ENCODE measurements at places on chromosomes 13 and 19.
A peak's percentile ranks its signal among the peaks of the same experiment; 100 is the strongest.

DNA sequence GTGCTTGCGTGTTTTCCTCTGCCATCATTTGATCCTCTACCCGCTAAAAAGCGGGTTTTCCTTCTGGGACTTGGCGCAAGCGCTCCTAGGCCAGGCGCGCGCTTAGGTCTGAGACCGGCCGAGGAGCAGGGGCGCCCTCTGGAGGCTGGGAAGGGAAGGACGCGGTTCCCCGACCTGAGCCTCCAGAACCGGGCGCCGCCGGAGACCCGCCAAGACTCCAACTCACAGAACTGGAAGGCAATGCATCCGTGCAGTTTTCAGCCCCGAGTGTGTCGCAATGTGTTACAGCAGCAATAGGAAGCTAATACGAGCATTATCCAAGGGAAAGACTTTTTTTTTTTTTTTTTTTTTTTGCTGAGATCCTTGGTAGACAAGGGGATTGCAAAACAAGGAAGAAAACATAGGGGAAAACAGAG is 190.9 kb downstream of the COL4A1 start:
- no peak overlapping the region for H3K27ac ChIP-seq
- H3K36me3 ChIP-seq: no peaks in the 10 kb centered on the region
- H3K4me1 ChIP-seq: no peaks in the 10 kb centered on the region
- no peak overlapping the region for H3K4me3 ChIP-seq
- peaks cover 2% of the 10 kb centered on the region for H3K27me3 ChIP-seq
- peak; percentile 11 for DNase-seq

- no peak overlapping the region for H3K27ac ChIP-seq
- H3K27me3 ChIP-seq: no peaks in the 10 kb centered on the region
- no peak for DNase-seq
- peaks cover 20% of the 10 kb centered on the region for H3K4me1 ChIP-seq
- no peak overlapping the region for H3K4me3 ChIP-seq
- H3K36me3 ChIP-seq: peaks cover 7% of the 10 kb centered on the region
Observed at GRCh38 chr13:48831248-48831647, 144.5 kb upstream of the FNDC3A start.

GRCh38 chr19:50198431-50199258 is 4.8 kb upstream of the MYH14 start:
- H3K4me3 ChIP-seq: no peak overlapping the region
- no peaks in the 10 kb centered on the region for H3K4me1 ChIP-seq
- DNase-seq: no peak
- H3K27ac ChIP-seq: no peak overlapping the region
- H3K36me3 ChIP-seq: no peaks in the 10 kb centered on the region

DNA sequence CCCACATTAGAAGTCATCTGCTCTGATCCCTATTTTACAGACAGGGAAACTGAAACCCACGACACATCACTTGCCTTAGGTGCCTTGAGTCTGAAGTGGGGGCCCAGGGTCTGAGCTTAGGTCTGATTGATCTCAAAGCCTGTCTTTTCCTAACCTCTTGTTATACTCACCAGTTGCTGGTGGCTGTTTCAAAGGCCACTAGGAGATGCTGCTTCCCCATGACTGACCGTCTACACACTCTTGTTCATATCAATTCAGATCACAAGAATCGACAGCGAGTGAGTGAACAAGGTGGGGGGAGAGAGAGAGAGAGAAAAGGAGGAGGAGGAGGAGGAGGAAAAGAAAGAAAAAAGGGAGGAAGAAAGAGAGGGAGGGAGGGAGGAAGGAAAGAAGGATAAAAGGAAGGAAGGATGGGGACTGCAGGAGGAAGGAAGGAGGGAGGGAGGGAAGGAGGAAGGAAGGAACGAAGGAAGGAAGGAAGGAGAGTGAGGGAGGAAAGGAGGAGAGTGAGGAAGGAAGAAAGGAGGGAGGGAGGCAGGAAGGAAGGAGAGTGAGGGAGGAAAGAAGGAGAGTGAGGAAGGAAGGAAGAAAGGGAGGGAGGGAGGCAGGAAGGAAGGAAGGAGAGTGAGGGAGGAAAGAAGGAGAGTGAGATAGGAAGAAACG is 3.3 kb downstream of the OR10H1 start:
- H3K27me3 ChIP-seq: peaks cover 2% of the 10 kb centered on the region
- H3K4me3 ChIP-seq: no peak overlapping the region
- H3K4me1 ChIP-seq: peaks cover 6% of the 10 kb centered on the region

GRCh38 chr13:110756219-110756631 is 42.7 kb downstream of the ING1 start:
- peaks cover 10% of the 10 kb centered on the region for H3K36me3 ChIP-seq
- H3K4me3 ChIP-seq: no peak overlapping the region
- no peaks in the 10 kb centered on the region for H3K4me1 ChIP-seq
- no peak for DNase-seq
- H3K27me3 ChIP-seq: peaks cover 2% of the 10 kb centered on the region
- H3K27ac ChIP-seq: no peak overlapping the region

DNA sequence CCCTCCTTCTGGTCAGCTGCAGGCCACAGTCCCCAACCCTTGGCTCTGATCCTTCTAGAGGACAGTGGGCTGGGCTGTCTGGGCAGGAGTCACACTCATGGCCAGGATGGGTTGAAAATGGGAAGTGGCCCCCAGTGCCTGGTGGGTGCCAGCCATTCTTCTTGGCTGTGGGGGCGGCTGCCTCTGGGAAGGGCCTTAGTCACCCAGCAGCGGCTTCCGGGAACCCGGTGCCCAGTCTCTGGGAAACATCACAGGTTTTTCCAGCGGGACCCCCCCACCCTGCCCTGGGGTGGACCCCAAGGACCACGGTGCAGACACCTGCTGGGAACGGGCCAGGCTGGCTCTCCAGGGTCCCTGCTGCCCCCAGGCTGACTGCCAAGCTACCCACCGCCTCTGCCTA is 27.3 kb upstream of the SLC7A10 start:
- no peak for DNase-seq
- H3K4me3 ChIP-seq: no peak overlapping the region
- H3K27me3 ChIP-seq: no peaks in the 10 kb centered on the region
- H3K36me3 ChIP-seq: no peaks in the 10 kb centered on the region
- no peaks in the 10 kb centered on the region for H3K4me1 ChIP-seq

- H3K4me3 ChIP-seq: no peak overlapping the region
- H3K36me3 ChIP-seq: no peaks in the 10 kb centered on the region
- no peak overlapping the region for H3K27ac ChIP-seq
Observed at GRCh38 chr19:6718111-6718740, 2.2 kb downstream of the C3 start.

- no peak overlapping the region for H3K27ac ChIP-seq
- DNase-seq: no peak
- no peaks in the 10 kb centered on the region for H3K36me3 ChIP-seq
- H3K4me3 ChIP-seq: no peak overlapping the region
- no peaks in the 10 kb centered on the region for H3K4me1 ChIP-seq
Observed at GRCh38 chr13:52924289-52925148, 76.1 kb upstream of the PCDH8 start.

GRCh38 chr19:13788991-13789390 is 6.3 kb upstream of the ZSWIM4 start:
- H3K36me3 ChIP-seq: no peaks in the 10 kb centered on the region
- peaks cover 45% of the 10 kb centered on the region for H3K4me1 ChIP-seq
- peak; percentile 59 for DNase-seq
- peaks cover 15% of the 10 kb centered on the region for H3K27me3 ChIP-seq
- H3K4me3 ChIP-seq: peak overlapping the region; percentile 95

- peaks cover 3% of the 10 kb centered on the region for H3K27me3 ChIP-seq
- H3K27ac ChIP-seq: no peak overlapping the region
Observed at GRCh38 chr19:41849067-41849466, 4.2 kb downstream of the DMRTC2 start.

- no peaks in the 10 kb centered on the region for H3K27me3 ChIP-seq
- DNase-seq: no peak
- H3K36me3 ChIP-seq: no peaks in the 10 kb centered on the region
- no peak overlapping the region for H3K27ac ChIP-seq
- H3K4me1 ChIP-seq: no peaks in the 10 kb centered on the region
Observed at GRCh38 chr13:71789693-71790329, 77.2 kb downstream of the DACH1 start.

DNA sequence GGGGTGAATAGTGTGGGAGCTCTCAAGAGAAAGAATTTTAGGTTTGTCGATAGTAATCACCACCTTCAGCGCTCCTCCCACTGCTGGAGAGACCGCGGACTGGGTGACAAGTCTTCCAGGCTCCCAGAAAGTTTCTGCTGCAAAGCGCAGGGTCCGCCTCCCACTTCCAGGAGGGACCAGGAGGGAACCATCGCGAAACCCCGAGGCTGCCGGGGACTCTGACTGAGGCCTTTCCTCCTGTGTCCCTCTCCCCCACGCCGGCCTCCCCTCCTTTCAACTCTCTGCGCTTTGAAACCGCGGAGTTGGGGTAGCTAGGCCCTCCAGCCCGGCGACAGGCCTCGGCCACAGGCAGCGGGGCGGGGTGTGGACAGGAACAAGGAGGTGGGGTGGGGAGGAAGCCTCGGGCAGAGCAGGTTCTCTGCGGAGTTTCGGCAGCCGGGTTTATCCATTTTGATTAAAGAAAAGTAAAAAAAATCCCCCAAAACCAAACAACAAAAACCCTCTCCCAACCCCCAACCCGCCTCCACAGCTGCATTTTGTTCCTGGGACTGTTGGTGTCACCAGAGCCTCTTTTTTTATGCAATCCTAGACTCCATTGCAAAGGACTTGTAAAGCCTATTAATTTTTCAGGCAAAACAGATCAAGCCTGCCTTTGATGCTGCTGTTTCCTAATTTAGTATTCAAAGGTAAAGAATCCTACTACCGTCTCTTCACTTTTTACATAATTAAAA is 157.2 kb downstream of the TM9SF2 start:
- H3K4me3 ChIP-seq: peak overlapping the region; percentile 79
- DNase-seq: peak; percentile 40
- peaks cover 11% of the 10 kb centered on the region for H3K27me3 ChIP-seq
- peaks cover 41% of the 10 kb centered on the region for H3K4me1 ChIP-seq
- peak overlapping the region; percentile 23 for H3K27ac ChIP-seq

GRCh38 chr13:114068656-114069318 is 63.6 kb downstream of the RASA3 start:
- peaks cover 62% of the 10 kb centered on the region for H3K27me3 ChIP-seq
- H3K36me3 ChIP-seq: peaks cover 14% of the 10 kb centered on the region
- peaks cover 76% of the 10 kb centered on the region for H3K4me1 ChIP-seq
- H3K27ac ChIP-seq: peak overlapping the region; percentile 93

- no peaks in the 10 kb centered on the region for H3K36me3 ChIP-seq
- DNase-seq: no peak
- H3K27ac ChIP-seq: no peak overlapping the region
- no peaks in the 10 kb centered on the region for H3K27me3 ChIP-seq
- H3K4me3 ChIP-seq: no peak overlapping the region
Observed at GRCh38 chr13:37534181-37534580, 64.4 kb downstream of the POSTN start.

DNA sequence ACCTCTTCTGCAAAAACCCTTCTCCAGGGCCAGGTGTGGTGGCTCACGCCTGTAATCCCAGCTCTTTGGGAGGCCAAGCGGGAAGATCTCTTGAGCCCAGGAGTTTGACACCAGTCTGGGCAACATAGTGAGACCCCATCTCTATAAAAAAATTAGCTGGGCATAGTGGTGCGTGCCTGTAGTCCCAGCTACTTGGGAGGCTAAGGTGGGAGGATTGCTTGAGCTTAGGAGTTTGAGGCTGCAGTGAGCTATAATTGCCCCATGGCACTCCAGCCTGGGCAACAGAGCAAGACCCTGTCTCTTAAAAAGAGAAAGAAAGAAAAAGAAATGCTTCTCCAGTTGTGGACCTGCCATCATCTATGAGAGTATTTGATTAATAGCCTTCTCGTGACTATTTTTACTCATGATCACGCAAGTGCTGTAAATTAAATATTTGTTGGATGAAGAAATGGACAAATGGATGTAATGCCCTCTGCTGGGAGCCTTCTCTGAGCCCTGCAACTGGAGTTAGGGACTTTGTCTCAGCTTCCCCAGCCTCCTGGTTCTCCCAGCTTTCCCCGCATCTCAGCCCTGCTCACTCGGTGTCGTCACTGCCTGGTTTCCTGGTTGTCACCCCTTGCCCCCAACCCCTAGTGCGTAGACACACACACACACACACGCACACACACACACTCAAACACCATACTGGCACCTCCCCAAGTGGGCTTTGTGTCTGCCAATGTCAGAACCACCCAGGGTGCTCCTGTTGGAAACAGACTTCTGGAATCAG is 12.2 kb downstream of the WIZ start:
- no peaks in the 10 kb centered on the region for H3K36me3 ChIP-seq
- no peak overlapping the region for H3K27ac ChIP-seq
- H3K4me1 ChIP-seq: peaks cover 9% of the 10 kb centered on the region
- no peak overlapping the region for H3K4me3 ChIP-seq

GRCh38 chr13:36965767-36966166 is 33.4 kb downstream of the ALG5 start:
- DNase-seq: no peak
- H3K27me3 ChIP-seq: no peaks in the 10 kb centered on the region
- no peak overlapping the region for H3K4me3 ChIP-seq
- H3K4me1 ChIP-seq: no peaks in the 10 kb centered on the region
- peaks cover 24% of the 10 kb centered on the region for H3K36me3 ChIP-seq
- no peak overlapping the region for H3K27ac ChIP-seq

DNA sequence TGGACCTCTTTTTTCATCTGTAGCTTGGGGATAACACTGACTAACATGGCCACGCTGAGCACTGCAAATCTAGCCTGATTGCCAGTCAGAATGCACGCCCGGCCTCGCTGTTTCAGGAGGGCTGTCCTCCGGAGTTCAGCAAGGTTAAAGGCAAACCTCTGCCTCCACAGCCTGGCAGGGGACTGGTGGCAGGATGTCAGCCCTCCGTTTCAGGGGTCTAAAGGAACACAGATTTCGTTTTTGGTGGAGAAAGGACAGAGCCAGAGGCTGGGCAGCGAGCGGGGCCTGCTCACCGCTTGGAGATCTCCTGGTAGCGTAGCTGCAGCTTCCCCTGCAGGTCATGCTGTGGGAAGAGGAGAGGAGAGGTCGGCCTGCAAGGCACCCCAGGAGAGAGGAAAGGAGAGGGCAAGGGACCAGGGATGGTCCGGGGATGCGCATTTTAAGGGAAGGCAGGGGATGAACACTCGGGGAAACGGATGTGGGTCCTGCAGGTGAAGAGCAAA is 560 bp downstream of the NDUFA7 start:
- H3K36me3 ChIP-seq: peaks cover 1% of the 10 kb centered on the region
- peaks cover 37% of the 10 kb centered on the region for H3K4me1 ChIP-seq
- H3K27ac ChIP-seq: peak overlapping the region; percentile 98
- DNase-seq: no peak
- H3K27me3 ChIP-seq: peaks cover 7% of the 10 kb centered on the region
- peak overlapping the region; percentile 99 for H3K4me3 ChIP-seq

- H3K4me1 ChIP-seq: no peaks in the 10 kb centered on the region
- H3K27ac ChIP-seq: no peak overlapping the region
- H3K4me3 ChIP-seq: no peak overlapping the region
- DNase-seq: no peak
Observed at GRCh38 chr19:1229056-1229923, 8.5 kb downstream of the CBARP start.

- peaks cover 3% of the 10 kb centered on the region for H3K27me3 ChIP-seq
- peak; percentile 75 for DNase-seq
- H3K4me3 ChIP-seq: peak overlapping the region; percentile 66
- peak overlapping the region; percentile 81 for H3K27ac ChIP-seq
Observed at GRCh38 chr13:51523082-51523518, 61.2 kb upstream of the WDFY2 start.

DNA sequence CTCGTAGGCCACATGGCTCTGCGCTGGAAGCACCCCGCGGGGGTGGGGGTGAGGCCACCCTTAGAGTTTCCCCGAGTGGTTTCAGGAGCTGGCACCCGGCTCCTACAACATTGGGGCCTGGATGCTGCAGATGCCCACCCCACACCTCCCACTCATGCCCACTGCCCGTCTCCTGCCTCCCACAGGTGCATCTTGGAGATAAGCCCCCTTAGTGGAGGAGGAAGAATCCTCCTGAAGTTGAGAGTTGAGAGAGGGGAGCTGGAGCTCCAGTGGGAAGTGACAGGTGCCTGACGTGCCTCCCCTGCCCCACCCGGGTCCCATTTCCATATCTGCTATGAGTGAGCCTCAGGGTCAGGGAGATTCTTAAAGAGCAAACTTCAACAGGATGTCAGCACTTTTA is 341.3 kb downstream of the TEX29 start:
- H3K36me3 ChIP-seq: no peaks in the 10 kb centered on the region
- no peaks in the 10 kb centered on the region for H3K4me1 ChIP-seq
- no peak overlapping the region for H3K4me3 ChIP-seq
- no peak overlapping the region for H3K27ac ChIP-seq
- no peaks in the 10 kb centered on the region for H3K27me3 ChIP-seq
